RCC 7860 (cell line): ENCODE measurements at places on chromosomes 5 and 9.

DNA sequence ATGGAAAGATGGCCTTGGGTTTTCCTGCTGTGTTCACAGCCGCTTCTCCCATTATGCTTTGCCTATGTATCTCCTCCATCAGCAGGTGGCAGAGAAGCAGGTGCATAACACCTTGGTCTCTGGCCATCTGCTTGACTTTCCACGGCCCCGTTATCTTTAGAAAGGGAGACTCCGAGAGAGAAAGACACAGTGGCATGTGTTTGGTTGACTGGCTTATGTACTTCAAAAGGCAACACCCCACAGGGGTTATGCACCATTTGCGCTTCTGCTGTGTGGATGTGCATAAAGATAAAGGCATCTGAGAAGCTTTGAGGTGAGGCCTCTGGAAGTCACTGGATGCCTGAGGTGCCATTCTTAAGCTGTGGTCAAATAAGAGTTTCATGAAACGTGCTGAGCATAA lies 138.4 kb downstream of the EGFLAM start:
- DNase-seq = no peak

- peak; percentile 81 for DNase-seq
These were observed 99.3 kb downstream of the ACTBL2 start for GRCh38 chr5:57383093-57383861.

DNA sequence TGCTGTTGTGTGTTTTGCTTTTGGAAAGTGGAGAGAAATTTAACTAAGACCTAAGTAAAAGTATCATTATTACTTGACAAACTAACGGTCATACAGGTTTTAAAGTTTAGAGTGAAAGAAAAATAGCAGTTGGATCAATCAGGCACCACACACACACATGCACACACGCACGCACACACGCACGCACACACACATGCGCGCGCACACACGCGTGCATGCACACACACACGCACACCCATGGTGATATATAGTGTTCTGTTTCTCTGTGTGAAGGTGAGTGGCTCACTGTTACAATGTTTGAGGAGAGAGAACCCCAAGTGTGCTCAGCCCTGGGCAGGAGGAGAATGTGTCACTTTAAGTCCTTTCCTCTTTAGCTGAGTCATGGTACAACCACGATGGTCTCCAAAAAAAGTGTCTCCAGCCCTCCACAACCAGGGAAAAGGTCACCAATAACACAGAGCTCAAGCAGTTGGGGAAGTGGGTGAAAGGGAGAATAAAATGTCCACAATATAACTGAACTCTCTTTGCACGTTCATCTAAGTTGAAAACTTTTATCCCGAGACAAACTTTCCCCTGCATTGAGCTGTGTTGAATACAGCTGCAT lies 3.2 kb downstream of the ZNF366 start:
- no peak for DNase-seq

- no peak for DNase-seq
These were observed 30.9 kb upstream of the NXNL2 start for GRCh38 chr9:88503845-88504764.

DNA sequence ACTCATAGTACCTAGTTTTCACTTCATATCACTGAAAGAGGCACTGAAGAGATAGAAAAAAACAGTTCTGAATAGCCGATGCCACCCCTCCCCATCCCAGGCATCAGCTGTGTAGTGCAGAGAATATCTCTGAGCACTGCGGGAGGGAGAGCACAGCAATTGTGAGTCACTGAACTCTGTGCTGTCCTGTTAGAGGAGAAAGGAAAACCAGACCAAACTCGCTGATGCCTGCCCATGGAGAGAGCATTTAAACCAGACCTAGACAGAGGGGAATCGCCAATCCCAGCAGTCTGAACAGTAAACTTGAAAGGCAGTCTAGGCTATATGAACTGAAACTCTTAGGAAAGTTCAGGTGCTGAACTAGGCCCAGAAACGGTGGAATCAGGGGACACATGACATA lies 120.1 kb upstream of the SLC30A5 start:
- no peak for DNase-seq

- DNase-seq = no peak
These were observed 25.2 kb upstream of the FOCAD start for GRCh38 chr9:20658677-20659473.

DNA sequence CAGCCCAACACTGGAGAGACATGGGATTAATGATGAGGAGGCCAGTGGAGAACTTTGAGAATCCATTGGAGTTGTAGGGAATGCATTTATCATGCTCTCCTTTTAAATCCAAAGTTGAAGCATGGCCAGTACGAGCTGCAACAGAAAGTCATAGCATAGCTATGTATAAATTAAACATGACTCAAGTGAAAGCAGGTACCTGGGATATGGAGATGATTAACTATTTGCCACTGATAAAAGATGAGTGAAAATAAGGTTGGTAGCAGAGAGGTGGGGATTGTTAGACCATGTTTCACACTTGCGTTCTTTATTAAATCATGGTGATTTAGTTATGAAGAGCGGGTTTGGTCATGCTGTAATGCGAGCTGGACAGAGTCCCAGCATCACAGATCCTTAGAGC lies 189.6 kb downstream of the ARHGEF28 start:
- DNase-seq = peak; percentile 74

DNA sequence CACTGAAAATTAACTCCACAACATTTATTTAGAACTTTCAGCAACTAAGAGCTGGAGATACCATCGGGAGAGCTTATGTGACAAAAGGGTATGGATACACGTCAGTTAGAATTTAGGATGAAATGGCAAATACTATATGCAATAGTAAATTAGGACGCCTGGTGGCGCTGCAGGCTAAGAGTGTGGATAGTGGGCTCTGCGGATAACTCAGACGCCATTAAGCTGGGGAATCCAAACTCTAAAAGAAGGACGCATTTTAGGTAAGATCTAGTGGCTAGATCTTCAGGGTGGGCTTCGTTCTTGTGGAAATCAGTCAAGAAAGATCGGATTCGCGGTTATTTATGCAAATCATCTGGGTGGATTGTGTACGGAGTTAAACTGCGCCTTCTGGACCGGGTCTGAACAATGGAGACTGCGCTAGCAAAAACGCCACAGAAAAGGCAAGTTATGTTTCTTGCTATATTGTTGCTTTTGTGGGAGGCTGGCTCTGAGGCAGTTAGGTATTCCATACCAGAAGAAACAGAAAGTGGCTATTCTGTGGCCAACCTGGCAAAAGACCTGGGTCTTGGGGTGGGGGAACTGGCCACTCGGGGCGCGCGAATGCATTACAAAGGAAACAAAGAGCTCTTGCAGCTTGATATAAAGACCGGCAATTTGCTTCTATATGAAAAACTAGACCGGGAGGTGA lies at the start of gene PCDHB5:
Gene PCDHB5, plus strand, starts transcription at position 177 of the 688 bp plus-strand sequence. Its CDS starts 229 bp downstream, at position 406.
- DNase-seq = no peak

- no peak for DNase-seq
These were observed 34.7 kb upstream of the JMY start for GRCh38 chr5:79201206-79201605.

- DNase-seq = no peak
These were observed 48.1 kb upstream of the FCN1 start for GRCh38 chr9:134965851-134966250.

GRCh38 chr5:1067141-1068121 lies 44.4 kb downstream of the SLC12A7 start:
- no peak for DNase-seq

DNA sequence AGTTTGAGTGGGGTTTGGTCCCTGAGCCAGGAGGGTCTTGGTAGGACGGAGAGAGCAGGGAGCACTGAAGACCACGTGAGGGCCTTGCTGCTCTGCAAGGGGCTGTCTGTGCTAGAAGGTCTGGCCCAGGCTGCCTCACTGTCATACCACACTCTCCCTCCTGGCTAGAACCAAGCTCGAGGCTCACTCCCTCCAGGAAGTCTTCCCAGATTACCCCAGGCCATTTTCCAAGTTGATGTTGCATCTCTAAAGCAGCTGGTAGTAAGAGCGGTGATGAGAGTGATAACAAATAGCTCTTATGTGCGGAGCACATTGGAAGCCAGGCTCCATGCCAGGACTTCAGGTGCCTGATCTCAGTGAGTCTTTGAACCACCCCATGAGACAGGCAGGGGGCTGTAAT lies 6.6 kb downstream of the MYMK start:
- no peak for DNase-seq

DNA sequence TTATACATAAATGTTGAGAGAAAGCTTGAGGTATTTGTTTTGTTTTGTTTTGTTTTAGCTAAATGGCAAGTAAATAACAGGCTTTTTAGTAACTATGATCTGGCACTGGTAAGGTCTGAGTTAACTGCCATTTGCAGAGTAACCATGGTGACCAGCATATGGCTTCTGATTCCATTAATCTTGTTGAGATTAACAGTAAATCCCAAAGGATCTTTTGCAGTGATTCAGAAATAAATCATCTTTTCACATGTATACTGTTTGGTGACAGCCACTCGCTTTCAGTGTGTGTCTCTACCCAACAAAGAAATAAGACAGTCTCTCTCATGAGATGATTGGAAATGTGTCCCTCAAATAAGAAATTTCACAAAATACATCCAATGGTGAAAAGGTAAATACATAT lies 235.6 kb downstream of the RAB3C start:
- no peak for DNase-seq

- no peak for DNase-seq
These were observed 159.4 kb upstream of the PRR16 start for GRCh38 chr5:120304663-120305062.

- no peak for DNase-seq
These were observed 22.1 kb upstream of the MARCHF6 start for GRCh38 chr5:10331341-10331796.

GRCh38 chr9:112917047-112917986 lies 26.6 kb upstream of the SLC46A2 start:
- DNase-seq = no peak

GRCh38 chr5:1429496-1429895 lies 15.7 kb downstream of the SLC6A3 start:
- DNase-seq = no peak

DNA sequence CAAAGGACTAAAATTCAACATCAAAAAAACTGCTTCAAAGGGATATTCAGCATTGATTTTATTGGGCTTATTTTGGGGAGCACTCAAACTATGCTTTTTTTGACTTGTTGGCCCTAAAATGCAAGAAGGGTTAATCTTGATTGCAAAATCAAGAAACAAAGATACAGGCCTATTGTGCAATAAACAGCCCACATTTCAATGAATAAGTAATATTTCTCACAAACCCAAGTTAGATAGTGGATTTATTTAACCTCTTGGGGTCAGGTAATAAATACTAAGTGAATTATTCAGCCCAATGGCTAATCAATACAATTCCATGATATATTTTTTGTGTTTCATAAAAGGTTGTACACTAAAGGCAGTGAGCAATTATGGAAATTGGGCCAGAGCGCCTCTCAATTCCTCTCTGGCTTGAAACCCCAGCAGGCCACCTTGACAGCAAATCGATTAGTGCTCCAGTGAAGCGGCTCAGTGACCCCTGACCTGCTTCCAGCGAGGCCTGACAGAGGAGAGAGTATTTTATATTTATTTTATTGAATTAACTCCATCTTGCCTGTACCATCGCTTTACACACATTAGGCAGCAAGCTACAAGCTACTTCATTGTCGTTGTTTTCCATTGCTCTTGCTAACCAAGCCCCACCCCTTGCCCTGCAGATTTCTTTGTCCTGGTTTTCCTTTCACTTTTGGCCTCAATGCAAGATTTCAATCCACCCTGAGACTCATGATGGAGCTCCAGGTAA lies 65.5 kb downstream of the EBF1 start:
- DNase-seq = no peak

DNA sequence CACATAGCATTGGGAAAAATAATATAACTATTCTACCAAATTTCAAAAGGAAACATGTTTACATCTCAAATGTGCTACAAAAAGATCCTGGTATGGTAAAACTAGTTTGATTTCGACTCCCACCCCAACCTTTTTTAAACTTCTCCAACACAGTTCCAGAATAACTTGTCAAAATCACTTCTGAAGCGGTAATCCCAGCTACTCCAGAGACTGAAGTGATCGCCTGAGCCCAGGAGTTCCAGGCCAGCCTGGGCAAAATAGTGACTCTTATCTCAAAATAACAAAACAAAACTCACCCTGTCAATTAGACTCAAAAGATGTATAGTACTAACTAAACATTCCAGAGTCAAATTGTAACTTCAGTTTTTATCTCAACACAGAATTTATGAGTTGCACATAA lies 71.3 kb upstream of the RNF38 start:
- no peak for DNase-seq

DNA sequence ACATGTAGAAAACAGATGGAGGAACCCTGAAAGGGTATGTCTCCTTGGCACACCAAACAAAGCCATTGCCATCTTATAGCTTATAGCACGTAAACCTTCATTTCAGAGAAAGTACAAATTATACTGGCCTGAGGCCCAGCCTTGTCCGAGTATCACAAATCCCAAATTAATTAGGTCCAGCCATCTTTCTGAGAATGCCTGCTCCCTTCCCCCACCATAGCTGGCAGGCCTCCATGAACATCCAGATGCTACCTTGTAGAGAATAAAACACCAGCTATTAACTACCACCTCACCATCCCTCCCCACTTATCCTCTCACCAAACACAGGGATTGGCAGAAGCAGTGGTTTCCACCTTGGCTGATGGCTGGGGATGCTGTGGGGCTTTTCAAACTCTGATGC lies 224.0 kb downstream of the SPOCK1 start:
- DNase-seq = no peak

GRCh38 chr9:942805-943580 lies 33.5 kb upstream of the DMRT3 start:
- DNase-seq = no peak

GRCh38 chr9:77176686-77177142 lies 620 bp upstream of the VPS13A start:
- no peak for DNase-seq

DNA sequence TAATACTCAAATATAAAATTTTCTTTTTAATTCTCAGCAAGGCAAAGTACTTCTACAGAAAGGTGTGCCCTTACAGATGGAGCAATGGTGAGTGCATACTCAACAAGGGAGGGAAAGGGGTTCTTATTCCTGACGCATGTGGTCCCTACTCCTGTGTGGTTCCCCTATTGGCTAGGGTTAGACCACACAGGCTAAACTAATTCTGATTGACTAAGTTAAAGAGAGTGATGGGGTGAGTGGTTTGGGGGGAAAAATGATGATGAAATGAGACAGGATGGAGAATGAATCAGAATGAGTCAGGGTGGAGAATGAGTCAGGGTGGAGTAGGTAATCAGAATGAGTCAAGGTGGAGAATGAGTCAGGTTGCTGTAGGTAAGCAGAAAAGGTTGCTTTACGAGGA lies 22.9 kb upstream of the HMGCS1 start:
- peak; percentile 81 for DNase-seq

GRCh38 chr5:14908172-14908571 lies 36.6 kb upstream of the ANKH start:
- DNase-seq = no peak

- DNase-seq = peak; percentile 55
These were observed 262.9 kb upstream of the PTPRD start for GRCh38 chr9:10875752-10876151.

- peak; percentile 66 for DNase-seq
These were observed 25.6 kb downstream of the ZNF474 start for GRCh38 chr5:122154910-122155309.

- DNase-seq = no peak
These were observed 233.5 kb downstream of the FRMD3 start for GRCh38 chr9:83304686-83305085.

GRCh38 chr9:136667214-136667939 lies 4.7 kb downstream of the EGFL7 start:
- no peak for DNase-seq

GRCh38 chr5:89396278-89396954 lies 513.4 kb upstream of the MEF2C start:
- no peak for DNase-seq
